ENCODE measurements at places on chromosomes 4 and X.
A peak's percentile ranks its signal among the peaks of the same experiment; 100 is the strongest.

- DNase-seq, result peak; percentile 65
Observed at GRCh38 chr4:82718162-82718940, 80.2 kb downstream of the SCD5 start.

- no peak for DNase-seq
Observed at GRCh38 chrX:11375614-11376119, 82.5 kb downstream of the AMELX start.

DNA sequence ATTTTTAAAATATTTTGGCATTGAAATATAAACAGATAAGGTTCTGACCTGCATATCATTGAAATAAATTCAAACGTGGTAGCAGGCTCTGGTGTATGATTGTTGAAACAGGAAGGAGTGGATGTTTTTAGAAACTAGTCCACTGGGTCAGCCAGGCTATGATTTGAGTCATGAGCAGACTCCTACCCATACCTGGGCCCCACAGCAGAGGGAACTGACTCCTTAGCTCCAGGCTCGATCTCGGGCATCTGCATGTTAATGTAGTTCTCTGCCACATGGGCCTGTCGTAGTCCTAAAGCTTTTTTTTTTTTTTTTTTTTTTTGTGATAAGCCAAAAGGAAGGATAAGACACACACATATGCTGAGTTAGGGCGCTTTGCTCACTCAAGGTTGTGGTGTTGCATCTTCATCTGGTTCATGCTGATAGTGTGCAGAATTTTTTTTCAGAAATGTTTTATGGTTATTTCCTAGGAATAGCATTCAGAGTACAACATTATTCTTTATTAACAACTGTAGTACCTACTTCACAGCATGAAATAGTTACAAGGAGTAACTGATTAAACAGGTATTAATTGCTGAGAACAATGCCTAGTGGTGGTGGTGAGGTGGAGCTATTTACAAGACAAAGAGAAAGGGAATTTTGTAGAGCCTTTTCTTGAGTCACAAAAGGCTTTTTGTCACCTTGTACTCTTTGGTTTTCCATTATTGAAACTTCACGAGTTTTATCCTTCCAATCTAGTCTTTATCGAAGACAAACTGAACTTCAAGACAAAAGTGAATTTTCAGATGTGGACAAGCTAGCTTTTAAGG is 27.3 kb downstream of the OFD1 start:
- peak; percentile 41 for DNase-seq

DNA sequence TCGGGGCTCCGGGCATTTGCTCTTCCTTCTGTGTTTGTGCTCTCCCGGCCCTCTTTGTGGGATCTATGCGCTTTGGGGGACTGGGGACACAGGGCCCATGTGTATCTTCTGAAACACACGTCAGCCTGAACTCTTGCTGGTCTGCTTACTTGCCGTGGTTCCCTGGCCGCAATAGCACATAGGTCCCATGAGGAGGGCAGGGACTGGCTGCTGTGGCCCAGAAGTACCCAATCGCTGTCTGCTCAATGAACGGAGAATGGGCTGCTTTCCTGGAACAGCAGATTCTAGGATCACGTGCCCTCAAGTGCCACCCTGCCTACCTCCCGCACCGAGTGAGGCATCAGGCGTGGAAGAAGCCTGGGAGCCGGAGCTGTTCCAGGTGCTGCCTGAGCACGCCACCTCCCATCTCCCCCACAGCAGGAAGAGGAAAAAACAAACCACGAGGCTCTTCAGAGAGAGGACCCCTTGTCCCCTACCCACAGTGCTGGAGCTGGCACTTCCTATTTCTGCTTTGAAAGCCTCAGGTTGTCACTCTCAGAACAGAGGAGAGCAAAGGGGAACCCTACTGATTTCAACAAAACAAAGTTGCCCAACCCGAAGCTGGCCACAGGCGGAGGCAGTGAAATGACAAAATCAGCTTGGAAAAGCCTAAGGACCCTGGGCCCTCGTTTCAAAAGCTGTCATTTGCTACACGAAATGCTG is 3.8 kb downstream of the G6PD start:
- no peak for DNase-seq

- DNase-seq, result no peak
Observed at GRCh38 chr4:121041307-121042090, 30.8 kb downstream of the NDNF start.

DNA sequence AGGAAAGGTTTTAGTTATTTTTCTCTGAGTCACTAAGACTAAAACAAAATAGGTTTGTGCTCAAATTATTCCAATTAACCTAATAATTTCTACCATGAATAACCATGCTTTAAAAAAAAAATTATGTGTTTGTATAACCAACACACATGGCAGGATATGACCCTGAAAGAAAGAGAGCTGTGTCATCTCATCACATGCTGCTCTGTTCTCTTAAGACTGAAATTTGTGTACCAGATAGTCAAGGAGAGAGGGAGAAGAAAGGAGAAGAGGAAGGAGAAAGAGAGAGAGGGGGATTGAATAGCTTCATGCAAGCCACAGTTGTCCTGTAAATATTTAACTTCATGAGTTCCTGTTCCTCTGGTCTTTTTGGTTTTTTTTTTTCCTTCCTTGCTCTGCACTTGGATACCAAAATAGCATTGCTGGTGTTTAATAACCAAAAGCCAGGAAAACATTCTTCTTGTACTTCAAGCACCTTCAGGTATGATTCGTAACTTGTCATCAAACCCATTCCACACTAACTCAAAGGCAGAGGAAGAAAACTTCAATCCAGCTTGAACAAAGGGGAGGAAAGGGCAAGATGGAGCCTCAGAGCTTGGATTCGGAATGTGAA is 6.4 kb upstream of the PROM1 start:
- no peak for DNase-seq

DNA sequence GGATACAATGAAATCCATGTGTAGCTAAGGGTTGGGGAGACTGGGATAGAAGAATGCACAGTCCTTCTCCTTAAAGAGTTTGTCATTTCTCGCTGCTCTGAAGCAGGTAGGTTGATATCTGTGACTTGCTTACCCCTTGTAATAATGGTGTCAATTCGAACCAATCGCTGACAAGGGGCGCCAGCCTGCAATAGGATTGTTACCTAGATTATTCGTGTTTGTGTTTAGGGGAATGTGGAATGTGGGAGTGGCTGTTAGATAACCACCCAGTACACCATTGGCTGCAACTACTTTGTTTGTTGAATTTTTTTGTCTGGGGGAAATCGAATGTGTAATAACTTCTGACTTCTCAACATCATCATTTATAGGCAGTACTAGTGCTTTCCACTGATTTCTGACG is 141.6 kb downstream of the LARP7 start:
- DNase-seq, result no peak

DNA sequence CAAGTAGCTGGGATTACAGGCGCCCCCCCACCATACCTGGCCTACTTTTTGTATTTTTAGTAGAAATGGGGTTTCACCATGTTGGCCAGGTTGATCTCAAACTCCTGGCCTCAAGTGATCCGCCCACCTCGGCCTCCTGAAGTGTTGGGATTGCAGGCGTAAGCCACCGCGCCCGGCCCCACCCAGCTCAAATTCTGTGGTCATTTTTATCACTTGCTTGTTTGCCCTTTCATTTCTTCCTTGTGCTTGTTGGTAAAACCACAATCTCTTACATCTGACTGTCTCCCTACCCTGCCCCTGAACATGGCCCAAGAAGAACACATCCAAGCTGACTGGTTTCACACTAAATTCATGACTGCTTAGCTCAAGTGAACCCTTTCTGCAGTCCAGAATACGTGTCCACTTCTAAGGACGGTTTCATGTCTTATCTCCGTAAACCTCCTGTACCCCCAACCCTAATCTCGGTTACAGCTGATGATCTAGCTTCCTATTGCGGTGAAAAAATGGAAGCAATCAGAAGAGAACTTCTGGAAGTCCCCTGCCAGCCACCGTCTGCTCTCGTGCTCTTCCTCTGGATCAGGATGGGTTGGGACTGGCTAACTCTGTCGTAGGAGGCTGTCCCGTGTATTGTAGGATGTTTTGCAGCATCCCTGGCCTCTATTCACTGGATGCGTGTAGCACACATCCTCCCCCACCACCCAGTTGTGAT is 5.4 kb upstream of the RS1 start:
- DNase-seq, result no peak

GRCh38 chr4:92299152-92299551 is 4.6 kb upstream of the GRID2 start:
- DNase-seq, result no peak

DNA sequence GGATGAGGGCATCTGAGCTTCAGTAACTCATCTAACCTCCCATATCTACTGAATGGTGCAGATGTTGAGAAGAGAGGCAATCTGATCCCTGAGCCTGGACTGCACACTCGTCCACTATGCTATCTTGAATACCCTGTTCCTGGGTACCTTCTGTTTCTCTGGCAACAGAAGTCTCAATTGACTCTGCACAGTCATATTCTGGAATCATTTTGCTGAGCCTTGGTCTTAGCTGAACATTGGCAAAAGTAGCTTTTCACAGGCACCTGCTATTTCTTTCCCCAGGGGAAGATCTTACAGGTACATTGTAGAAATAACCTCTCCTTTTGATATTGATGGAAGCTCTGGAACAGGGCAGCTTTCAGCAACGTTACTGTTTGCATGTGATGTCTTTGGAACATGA is 161.5 kb upstream of the GPR101 start:
- DNase-seq, result no peak

DNA sequence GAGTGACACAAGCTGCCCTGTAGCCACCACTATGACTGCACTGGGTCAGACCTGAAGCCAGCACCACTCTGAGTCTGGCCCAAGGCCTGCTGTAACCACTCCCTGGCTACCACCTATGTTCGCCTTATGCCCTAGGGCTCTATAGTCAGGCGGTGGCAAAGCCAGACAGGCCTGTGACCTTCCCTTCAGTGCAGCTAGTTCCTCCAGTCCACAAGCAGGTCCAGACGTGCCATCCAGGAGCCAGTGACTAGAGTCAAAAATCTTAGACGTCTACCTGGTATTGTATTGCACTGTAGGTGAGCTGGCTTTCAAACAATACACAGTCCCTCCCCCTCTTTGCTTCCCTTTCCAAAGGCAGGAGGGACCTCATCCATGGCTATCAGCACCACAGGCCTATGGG is 54.0 kb upstream of the RNF128 start:
- no peak for DNase-seq
